ENCODE measurements at places on chromosomes 2 and 18.

DNA sequence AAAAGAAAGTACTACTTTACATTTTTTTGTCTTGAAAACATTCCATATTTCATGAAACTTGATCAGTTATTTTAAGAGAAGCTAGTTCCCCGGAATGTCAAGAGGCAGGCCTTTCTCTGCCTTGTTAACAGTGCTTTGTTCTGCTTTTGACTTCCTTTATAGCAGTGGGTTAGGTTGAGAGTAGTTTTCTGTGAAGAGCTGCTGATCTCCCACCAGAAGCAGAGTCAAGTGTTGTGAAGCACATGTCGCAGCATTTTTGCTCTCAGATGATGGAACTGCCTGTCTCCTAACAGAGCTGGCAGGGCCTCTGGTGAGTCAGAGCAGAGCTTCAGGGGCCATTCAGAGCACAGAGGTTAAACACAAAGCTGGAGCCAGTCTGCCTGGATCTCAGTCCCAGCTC is 871.8 kb downstream of the SLC4A3 start:
- no peak for DNase-seq

DNA sequence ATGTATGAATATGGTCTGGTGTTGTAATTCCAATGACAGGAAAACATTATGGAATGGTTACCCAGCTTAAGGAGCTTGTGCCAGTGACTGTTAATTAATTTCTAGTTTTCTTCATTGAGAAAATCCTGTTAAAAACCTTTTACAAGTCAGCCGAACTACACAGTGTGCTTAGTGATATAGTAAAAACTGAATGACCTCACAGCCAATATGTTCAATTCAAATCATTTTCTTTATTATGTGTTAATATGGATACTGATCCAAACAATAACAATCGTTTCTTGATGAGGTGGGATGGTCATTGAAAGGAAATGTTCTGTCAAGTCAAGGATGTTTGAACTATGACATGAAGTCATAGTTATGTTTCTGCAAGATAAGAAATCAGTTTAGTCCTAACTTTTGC is 41.6 kb upstream of the RMDN2 start:
- no peak for DNase-seq

DNA sequence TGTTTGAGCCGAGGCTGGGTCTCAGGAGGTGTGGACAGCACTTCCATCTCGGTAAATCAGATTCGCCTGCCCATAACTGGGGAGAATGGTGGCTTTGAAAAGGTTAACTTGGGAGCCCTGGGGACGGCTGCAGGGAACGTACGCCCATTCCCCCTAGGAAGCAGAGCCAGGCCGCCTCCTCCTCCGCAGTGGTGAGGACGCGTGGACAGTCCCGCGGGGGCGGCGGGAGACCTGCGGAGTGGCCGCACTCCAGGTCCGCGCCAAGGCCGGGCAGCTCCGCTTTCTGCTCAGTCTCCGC is 845 bp upstream of the MYCN start:
- DNase-seq, result no peak

DNA sequence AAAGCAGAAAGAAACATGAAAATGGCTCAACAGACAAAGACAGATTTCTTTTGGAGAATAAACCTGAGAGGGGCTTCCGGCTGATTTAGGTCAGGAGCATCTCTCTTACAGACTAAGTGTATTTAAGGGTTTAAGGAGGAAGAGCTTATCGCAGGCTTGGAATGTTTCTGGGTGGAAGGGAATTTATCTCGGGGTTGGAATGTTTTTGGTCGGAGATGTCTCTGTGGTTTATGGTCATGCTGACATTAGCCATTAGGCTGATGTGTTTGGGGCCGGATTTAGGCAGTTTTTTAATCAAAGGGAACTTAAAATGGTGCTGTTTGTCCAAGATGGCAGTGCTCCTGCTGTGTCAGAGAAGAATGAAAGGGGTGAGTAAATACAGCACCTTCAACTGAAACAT is 14.4 kb upstream of the PSMA8 start:
- DNase-seq, result no peak

DNA sequence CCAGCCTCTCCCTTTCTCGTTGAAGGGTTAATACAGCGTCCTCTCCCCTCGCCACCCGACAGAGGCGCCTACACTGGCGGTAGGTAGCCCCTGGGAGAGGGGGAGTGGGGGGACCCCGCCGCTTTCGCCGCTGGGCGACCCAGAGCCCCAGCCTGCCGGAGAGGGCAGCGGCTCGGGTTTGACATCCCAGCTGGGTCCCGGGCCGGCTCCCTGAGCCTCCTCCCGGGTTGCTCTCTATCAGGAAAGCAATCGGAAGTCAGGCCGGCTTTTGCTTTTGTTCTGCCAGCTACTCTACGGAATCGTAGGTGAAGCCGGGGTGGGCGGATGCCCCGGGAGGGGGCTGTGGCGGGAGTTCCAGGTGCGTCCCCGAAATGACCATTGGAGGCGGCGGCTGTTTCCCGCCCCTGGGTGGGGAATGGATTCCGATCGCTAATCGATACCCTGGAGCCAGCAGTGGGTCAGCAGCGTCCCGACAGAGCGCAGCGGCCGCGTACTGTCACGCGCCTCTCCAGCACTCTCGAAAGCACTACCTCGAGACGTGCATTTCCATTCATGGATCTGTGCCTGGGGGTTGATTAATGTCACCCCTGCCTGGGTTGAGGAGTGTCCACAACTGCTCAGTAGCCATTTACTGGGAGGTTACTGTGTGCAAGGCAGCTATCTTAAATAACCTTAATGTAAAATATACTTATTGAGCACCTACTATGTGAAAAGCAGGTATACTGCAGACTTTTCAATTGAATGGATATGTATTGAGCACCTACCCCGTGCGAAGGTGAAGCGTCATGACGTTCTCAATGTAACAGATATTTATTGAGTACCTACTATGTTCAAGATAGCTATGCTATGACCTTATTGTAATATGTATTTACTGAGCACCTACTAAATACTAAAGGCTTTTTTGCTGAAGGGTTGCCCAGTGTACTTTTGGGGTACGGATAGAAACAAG is 1.1 kb downstream of the MAPK4 start:
- no peak for DNase-seq

- DNase-seq, result no peak
These were observed 6.3 kb downstream of the OST4 start for GRCh38 chr2:27065128-27065527.

DNA sequence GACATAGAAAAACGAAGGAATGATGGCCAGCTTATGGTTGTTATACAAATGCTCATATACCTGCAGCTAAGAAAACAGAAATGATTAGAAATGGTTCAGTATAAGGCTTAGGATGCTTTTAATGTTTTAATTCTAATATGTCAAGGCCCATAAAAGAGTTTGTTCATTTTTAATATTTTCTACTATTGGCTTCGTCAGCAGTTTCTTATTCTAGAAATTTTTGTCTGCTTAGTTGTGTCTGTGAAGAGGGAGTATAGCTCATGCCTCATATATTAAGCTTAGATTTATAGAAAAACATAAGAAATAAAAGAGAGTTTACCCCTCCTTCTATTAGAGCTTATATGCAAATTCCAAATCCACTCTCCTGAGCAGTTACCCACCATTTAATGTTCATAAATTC is 292.6 kb downstream of the SLC8A1 start:
- no peak for DNase-seq

- DNase-seq, result no peak
These were observed 3.8 kb downstream of the EN1 start for GRCh38 chr2:118843483-118844132.

GRCh38 chr2:85768713-85769112 is 14.9 kb downstream of the ATOH8 start:
- no peak for DNase-seq

DNA sequence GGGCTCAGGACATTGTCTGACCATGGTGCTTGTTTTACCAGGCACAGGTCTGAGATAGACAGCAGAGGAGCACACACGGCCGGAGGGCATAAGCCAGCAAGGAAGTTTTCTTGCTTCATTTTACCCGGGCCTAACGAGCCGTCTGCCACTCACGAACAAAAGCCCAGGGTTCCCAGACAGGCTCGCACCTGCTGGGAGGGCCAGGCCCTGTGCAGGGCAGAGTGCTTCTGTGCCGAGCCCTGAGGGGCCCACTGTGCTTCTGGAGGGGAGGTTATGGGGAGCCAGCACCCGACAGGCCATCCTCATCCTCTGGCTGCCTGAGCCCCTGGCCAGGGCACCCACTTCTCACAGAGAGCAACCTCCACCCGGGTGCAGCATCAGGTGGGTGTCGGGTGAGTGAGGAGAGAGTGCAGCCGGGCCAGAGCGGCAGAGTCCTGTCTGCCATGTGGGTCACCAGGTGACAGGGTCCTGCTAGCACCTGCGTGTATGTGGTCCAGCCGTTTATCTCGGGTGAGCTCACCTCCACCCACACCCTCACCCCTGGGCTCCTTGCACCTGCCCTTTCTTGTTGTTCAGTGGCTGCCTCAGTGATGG is 297.9 kb downstream of the NDUFA10 start:
- DNase-seq, result no peak

- DNase-seq, result no peak
These were observed 111.7 kb upstream of the ZEB2 start for GRCh38 chr2:144631636-144632035.

- no peak for DNase-seq
These were observed 51.5 kb downstream of the PLEKHB2 start for GRCh38 chr2:131156452-131157149.

GRCh38 chr2:170362313-170362870 is 184.4 kb downstream of the MYO3B start:
- no peak for DNase-seq

DNA sequence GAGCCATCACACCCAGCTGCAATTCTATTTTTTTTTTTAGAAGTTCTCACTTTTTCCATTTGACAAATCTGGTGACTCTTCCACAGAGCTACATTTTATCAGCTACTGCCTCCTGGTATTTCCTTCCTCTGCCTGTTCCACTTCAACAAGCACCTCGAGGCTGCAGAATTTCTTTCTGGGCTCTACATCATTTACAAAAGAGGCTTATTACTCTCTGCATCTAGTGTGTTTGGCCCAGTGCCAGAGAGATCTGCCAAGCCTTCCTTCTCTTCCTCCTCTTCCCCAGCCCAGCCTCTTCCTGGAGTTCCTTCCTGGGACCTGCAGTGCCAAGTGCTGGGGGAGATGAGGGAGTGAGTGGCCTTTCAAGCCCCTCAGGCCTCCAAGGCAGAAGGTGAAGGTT is 119.6 kb upstream of the ITGA6 start:
- DNase-seq, result no peak

- DNase-seq, result no peak
These were observed 218.1 kb downstream of the TWIST2 start for GRCh38 chr2:239065962-239066361.

DNA sequence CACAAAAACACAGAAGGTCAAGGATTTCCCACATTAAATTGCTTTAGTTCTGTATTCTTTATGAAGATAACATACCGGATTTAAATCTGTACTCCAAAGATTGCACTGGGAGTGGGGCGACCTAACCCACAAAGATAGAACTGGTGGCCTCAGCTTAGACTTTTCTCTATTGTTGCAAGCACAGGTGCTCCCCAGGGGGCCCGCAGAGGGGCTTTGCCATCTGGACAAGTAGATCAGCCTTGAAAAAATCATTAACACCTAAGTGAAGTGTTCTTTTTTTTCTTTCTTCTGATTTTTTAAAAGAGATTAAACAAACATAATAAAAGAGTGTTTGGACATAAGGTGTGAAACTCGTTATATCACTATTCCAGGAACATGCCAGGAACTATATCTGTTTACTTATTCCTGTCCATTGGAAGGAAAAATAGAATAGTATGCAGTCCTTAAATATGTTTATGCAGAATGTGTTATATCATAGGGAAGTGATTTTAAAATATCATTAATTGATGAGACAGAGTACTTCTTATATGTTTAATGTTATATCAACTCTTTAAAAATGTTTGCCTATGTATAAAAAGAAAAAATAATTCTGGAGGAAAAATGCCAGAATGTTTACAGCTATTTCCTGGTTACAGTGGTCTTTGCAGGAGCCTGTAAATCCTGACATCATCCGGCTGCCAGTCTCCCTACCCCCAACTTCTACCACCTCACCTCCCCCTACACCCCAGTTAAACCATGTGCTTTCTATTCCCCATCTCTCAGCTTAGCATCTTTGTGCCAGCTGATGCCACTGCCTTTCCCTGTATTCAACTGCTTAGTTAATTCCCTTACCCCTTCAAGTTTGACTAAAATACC is 679.2 kb downstream of the CNTNAP5 start:
- no peak for DNase-seq

- no peak for DNase-seq
These were observed 320.1 kb upstream of the KYNU start for GRCh38 chr2:142557391-142557790.

GRCh38 chr2:64291181-64291580 is 147.0 kb upstream of the PELI1 start:
- no peak for DNase-seq

DNA sequence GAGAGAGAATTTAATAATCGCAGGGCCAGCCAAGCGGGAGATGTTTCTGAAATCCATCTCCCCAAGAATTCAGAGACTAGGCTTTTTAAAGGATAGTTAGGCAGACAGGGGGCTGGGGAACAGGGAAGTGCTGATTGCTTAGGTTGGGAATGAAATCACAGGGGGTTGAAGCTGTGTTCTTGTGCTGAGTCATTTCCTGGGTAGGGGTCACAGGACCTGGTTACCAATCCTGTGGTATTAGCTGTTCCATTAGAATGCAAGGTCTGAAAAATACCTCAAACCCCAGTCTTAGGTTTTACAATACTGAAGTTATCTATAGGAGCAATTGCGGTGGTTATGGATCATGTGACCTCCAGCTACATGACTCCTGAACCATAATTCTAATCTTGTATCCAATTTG is 4.6 kb downstream of the SP140 start:
- no peak for DNase-seq

DNA sequence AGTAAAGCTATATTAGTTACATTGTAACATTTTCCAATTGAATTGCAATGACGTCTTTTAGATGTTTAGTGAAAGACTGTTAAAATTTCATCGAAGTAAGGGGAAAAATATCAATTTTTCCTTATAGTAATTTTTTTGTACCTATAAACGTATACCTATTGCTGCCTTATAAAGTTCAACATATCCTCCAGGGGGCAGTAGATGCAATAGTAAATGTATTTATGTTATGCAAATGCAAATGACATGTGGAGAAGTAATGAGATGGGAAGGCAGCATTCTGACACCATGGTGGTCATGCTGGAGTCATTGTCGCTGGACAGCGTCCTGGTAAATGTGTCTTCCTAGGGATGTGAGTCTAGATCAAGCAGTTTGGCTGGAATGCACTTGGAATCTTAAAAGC is 38.7 kb downstream of the MSTN start:
- DNase-seq, result peak; percentile 48

- no peak for DNase-seq
These were observed 147.3 kb downstream of the RDH14 start for GRCh38 chr2:18412980-18413675.

DNA sequence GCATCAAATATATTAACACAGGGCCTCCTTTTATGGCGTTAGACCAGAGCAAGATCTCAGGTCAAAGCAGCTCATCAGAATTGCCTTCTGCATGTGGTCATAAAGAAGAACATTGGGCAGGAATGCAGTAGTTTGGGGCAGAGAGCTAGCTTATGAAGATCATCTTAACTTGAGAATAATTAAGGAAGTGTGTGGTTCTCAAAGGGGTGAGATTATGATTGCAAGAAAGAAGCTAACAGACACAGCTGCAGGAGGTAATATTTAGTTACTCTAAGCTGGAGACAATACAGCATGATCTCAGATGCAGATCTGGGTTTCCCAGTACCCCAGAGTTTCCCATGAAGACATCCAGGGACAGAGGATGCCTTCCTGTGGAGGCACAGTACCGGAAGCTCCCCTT is 91.6 kb downstream of the TTC27 start:
- DNase-seq, result no peak

GRCh38 chr18:75067996-75068645 is 140.8 kb downstream of the PTGR3 start:
- DNase-seq, result no peak

Data from CD4-positive, alpha-beta T cell treated with Interleukin-10 for 1 hour (primary cell).